Hindlimb muscle (tissue), 1 donor: ENCODE measurements at places on chromosomes 1 and 21.

DNA sequence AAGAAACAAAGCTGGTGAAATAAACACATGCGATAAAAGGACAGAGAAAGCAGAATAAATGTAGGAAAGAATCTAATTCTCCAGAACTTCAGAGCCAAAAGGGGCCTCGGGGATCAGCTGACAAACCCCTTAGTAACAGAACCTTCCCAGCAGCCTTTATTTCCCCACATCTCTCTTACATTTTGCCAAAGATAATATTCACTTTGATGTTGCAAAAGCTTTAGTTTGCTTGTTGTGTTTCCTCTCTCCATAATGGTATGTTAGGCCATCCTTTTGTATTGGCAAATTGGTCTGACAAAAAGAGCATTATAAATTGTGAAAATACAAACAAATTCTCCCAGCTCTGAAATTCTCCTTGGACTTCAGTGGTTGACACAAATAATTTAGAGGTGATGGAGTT is 54.9 kb downstream of the OPTC start:
- DNase-seq, result no peak

- DNase-seq, result no peak
Measured at GRCh38 chr1:17233675-17234320, 15.1 kb upstream of the PADI3 start.

GRCh38 chr1:65104854-65105534 is 43.0 kb upstream of the AK4 start:
- no peak for DNase-seq

DNA sequence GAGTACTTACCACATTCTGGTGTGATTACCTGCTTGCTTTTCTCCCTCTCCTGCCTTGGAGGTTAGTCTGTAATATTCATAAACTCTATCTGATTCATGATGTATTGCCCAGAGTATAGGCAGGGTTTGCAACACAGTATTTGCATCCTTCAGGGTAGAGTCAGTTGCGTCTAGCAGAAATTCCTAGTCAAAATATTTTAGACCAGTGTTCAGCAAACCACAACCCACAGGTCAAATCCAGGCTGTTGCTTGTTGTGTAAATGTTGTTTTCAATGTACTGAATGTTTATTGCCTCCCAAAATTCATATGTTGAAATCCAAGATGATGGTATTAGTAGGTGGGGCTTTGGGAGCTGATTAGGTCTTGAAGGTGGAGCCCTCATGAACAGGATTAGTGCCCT is 82.9 kb downstream of the NGF start:
- no peak for DNase-seq

DNA sequence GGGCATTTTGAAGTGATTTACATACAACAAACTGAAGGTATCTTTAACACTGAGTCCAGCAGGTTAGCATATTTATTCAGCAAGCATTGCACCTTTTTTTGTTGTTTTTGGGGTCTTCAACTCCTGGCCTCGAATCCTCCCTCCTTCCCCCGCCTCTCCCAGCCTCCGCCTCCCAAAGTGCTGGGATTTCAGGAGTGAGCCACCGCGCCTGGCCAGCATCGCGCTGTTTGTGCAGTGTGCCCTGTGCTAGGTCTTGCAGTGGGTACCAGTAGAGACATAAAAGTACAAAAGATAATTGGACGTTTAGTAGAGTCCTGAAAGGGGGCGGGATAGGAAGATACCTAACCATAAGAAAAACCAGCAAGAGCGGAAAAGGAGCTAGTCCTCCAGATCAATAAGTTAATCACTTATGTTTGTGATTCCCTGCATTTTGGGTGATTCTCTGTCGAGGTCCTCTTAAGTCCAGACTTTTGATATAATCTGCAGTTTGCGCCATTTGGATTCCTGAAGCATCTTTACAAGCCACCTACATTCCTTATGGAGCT is 111.8 kb downstream of the OSBPL9 start:
- no peak for DNase-seq

DNA sequence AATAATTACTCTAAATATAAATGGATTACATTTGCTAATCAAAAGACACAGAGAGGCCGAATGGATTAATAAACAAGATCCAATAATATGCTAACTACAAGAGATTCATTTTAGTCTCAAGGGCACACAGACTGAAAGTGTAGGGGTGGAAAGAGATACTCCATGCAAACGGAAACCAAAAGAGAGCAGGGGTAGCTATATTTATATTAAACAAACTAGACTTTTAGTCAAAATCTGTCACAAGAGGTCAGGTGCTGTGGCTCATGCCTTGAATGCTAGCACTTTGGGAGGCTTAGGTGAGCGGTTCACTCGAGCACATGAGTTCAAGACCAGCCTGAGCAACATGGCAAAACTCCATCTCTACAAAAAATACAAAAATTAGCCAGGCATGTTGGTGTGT is 33.6 kb upstream of the DISP1 start:
- no peak for DNase-seq

DNA sequence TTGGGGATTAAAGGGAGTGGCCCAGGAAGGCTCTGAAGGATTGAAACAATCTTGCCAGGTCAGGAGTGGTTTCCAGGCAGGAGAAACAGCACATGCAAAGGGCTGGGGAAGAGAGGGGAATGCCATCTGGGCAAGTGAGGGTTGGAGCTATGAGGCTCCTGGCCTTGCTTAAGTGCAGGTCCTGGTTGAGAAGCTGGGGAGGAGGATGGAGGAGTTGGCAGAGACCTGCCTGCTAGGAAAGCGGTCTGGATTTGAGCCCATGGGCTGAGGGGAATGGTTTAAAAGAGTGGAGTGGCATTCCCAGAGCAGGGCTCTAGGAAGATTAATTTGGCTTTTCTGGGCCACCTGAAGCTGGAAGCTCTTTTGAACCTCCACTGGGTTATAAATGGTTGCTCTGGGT is 9.2 kb downstream of the IGSF21 start:
- DNase-seq, result no peak

GRCh38 chr1:99634971-99635624 is 10.8 kb upstream of the PALMD start:
- DNase-seq, result no peak

DNA sequence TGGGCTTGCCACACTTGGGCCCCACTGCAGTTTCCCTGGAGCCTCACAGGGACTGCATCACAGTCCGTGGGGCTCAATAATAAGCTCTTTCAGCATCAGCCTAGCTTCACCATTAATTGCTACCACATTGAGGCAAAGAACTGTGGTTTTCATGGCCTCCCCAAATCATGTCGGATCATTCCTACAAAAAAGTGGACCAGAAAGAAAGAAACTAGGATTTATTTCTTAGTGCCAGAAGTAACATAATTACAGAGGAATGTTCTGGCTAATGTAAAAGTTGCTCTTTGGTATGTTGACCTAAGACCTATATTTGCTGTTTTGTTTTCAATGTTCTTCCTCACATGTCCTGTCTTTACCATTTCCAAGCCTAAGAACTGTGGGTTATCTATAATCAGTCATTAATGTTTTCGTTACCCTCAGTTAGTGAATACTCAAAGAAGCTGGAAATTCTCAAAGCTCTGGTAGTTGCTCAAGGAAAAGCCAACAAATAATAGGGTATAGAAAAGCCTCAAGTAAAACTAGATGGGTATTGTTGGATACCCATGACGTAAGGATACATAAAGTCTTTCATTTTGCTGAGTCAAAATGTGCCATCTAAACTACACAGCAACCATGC is 173.9 kb downstream of the LTN1 start:
- no peak for DNase-seq

DNA sequence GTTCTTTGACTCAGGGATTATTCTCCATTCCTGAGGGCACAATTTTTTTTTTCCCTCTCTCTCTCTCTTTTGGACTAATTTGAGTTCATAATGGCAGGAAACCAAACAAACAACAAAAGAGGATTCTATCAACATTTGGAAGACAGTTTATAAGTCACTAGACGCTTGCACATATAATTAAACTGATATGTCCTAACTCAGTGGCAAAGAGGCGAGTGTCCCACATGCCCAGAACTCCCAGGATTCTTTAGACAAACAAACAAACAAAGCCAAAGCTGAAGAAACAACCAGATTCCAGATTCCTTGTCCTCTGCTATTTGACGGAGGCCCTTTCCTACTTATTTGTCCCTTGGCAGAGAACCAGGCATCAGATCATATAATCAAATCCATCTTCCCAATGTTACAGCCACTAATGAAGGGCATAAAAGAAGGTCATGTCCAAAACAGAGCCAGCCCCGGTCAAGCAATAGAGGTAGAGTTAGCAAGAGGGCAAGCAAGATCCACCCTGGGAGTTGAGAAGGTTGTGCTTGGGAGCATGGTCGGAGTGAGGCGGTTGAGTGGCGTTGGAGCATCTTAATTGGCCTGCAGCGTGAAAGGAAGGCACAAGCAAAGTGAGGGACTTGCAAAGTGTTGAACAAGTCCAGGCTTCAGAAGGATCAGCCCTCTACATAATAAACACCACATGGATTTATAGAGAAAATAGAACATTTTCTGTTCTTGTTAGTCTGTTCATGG is 30.3 kb downstream of the ZNF362 start:
- DNase-seq, result no peak

GRCh38 chr1:166354406-166354805 is 187.6 kb upstream of the FAM78B start:
- DNase-seq, result no peak

DNA sequence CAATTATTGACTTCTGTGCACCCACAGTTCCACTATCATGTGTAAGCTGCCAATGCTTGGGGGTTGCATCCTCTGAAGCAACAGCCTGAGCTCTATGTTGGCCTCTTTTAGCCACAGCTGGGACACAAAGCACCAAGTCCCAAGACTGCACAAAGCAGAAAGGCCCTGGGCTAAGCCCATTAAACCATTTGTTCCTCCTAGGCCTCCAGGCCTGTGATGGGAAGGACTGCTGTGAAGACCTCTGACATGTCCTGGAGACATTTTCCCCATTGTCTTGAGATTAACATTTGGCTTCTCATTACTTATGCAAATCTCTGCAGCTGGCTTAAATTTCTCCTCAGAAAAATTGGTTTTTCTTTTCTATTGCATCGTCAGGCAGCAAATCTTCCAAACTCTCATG is 123.7 kb upstream of the DEPDC1 start:
- no peak for DNase-seq

DNA sequence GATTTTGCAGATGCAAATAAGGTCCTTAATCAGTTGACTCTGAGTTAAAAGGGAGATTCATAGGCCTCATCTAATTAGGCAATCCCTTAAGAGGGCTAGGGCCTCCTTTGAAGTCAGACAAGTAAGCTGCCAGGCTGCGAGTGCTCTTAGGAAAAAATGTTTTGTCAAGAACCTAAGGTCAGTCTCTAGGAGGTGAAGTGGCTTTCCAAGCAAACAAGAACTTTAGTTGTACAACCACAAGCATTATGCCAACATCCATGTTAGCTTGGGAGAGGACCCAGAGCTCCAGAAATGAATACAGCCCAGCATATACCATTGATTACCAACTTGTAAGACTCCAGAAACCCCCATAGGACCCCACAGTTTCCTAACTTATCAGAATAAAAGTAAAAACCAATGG is 1366.2 kb downstream of the PLA2G4A start:
- DNase-seq, result no peak

DNA sequence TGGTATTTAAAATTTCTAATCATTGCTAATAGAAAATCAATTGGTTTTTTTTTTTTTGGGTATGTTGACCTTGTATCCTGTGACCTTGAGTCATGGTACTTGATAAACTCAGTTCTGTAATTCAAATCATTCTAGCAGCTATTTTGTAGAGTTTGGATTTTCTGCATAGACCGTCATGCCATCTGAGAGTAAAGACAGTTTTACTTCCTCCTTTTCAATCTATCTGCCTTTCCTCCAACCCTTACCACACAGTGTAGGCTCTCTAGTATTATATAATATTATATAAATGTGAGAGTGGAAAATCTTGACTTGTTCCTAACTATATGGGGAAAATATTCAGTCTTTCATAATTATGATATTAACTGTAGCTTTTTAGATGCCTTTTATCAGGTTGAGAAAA is 7.0 kb downstream of the TDRD5 start:
- no peak for DNase-seq

DNA sequence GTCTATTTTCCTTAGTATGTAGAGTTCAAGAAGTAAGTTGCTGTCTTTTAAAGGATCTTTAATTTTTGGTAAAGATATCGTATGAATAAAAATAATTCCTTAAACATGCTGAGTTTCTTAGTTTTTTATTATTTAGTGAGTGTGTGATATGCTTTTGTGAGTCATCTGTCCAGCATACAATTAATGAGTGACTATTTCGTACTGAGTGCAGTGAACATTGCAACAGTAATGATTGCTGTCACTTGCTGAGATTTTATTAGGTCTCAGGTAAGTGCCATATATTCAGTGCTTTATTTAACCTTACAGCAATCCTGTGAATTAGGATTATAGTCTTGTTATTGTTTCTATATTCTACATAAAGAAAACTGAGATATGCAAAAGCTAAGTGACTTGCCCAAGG is 22.6 kb downstream of the MIGA1 start:
- DNase-seq, result no peak

DNA sequence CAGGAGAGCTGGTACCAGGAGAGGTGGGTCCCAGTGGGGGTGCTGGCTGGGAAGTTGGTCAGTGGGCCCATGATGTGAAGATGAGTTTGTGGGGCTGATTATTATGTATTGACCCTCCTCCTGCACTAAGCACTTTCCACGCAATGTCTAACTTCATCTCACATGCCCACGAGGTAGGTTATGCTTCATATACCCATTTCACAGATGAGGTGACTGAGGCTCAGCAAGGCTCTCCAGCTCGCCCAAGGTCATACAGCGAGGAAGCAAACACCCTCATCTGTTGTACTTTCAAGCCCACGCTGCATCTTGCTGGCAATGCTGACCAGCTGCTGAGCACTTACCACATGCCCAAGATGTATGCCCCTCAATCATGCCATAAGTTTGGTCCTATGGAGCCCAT is 175.8 kb downstream of the GRIK3 start:
- DNase-seq, result no peak

DNA sequence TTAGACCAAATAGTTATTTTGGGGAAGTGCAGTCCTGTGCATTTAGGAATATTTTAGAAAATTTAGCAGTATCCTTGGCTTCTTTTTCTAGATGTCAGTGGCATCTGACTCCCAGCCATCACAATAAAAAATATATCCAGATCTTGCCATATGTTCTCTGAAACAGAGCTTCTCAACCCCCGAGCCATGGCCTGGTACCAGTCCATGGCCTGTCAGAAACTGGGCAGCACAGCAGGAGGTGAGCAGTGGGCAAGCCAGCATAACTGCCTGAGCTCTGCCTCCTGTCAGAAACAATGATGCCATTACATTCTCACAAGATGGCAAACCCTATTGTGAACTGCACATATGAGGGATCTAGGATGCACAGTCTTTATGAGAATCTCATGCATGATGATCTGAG is 480.0 kb downstream of the LRRIQ3 start:
- DNase-seq, result no peak

GRCh38 chr1:171814692-171815091 is 26.6 kb upstream of the DNM3 start:
- DNase-seq, result no peak

DNA sequence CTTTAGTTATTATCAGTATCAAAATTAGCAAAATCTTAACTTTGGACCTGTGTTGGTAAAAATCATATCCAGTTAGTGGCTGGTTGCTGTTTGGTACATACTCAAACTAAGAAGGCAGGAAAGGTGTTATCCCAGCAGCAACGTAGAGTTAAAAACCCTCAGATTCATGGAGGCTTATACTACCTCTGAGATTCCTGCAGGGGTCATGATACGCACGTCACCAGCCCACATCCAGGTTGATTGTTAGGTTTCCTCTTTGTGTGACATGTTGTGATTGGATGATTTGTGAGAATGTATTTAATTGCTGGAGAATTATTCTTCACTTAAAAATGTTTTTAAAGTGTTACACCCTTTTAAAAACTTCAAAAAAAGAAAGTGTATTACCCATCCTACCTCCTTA is 423.3 kb upstream of the ADGRL2 start:
- no peak for DNase-seq
